ENCODE measurements at places on chromosomes 4 and X.

DNA sequence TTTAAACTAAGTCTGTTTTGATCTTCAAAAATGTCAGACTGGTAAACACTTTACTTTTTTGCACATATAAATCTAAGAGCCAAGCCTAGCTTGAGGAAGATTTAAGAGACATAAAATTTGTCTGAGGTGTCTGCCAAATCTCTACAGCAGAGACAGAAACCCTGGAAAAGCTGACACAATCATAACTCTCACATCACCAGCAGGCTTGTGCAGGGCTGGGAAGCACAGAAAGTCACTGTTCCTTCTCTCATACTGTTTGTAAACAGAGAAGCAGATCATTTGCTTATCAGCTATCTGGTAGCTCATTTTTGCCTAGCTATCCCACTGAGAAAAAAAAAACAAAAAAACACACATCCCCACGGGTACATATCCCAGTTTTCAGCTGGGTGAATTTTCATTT lies 7.0 kb downstream of the ENOX2 start:
- peak; percentile 56 for DNase-seq

GRCh38 chr4:128329638-128330037 lies 42.0 kb upstream of the PGRMC2 start:
- no peak for DNase-seq

GRCh38 chrX:11867610-11868345 lies 109.7 kb downstream of the MSL3 start:
- DNase-seq: no peak

GRCh38 chrX:16039363-16039762 lies 84.0 kb upstream of the GRPR start:
- no peak for DNase-seq

DNA sequence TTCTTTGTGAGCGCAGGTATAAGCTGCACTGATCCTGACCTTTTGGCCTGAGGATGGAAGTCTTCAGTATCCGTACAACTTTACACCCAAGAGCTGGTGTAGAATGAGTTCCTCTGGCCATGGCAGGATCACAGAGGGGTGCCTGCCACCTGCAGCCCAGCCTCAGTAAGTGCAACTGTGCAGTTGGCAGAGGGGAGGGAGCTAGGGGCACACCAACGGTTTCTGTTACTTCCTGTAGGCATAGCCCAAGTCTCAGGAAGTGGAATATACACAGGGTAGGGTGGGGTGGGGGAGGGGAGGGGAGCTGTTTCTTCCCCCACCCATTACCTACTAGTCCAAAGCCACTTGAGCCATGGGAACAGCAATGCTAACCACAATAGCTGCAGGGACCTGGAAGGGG lies 85.4 kb upstream of the GBA3 start:
- peak; percentile 32 for DNase-seq

- no peak for DNase-seq
Measured at GRCh38 chrX:8586953-8587352, 122.3 kb downstream of the VCX3B start.

DNA sequence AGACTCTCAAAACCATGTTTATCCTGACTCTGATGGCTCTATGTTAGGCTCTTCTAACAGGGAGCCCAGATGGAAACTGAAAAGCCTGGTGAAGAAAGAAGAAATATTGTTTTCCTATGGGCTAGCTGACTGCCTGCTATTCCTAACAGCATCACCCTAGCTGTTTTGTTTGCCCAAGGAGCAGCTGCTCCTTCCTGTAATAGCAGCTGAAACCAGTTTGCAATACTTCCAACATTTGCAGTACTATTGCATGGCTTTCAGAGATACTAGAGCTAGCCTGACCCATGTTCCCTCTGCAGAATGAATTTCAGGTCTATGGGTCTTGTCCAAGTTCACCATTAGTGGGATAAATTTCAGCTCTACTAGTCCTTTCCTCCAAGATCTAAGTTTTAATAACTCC lies 495.2 kb downstream of the INPP4B start:
- DNase-seq: no peak

- peak; percentile 24 for DNase-seq
Measured at GRCh38 chr4:190014771-190015537, 12.1 kb downstream of the FRG2 start.

- no peak for DNase-seq
Measured at GRCh38 chr4:56326363-56326762, 60.9 kb downstream of the AASDH start.

- DNase-seq: no peak
Measured at GRCh38 chr4:4386736-4387392, at the start of gene NSG1. TSS of gene NSG1 (plus strand) at chr4:4387102. CDS start at chr4:4387630, 528 bp downstream.

DNA sequence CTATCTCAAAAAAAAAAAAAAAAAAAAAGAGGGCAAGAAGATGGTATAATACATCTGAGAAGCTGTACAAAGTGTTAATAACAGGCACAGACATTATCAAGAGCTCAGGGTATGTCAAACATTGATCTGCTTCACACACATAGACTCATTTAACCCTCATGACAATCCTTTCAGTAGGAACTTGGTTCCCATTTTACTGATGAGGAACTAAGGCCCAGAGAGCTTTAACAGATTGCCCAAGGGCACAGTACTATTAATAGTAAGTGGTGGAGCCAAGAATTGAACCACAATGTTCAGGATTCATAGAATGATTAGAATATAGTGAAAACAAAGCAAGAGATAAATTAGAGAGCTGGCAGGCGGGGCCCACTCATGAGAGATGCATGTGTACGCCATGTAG lies 154.4 kb downstream of the EFHC2 start:
- DNase-seq: no peak

DNA sequence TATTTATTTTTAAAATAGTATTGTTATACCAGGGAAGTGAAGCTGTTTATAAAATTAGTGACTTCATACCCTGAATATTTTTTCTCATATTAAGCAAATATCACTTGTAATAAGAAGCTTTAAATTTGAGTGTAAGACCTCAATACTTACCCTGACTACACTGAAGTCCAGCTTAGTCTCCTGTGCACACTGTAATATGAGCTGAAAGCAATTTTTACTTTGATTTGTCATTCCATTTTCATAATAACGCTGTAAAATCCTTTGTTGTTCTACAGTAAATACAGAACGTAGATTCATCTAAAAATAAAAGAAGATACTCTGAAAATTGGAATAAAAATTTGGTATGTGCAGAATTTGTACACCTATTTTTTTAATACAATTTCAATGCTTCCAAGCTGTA lies 27.2 kb downstream of the HDX start:
- DNase-seq: no peak

GRCh38 chr4:38169524-38169923 lies 209.3 kb downstream of the PTTG2 start:
- DNase-seq: peak; percentile 55

- DNase-seq: no peak
Measured at GRCh38 chr4:153468587-153468986, 2.4 kb downstream of the TMEM131L start.

All from amniotic epithelial cell (primary cell).